ENCODE measurements at places on chromosomes 12 and 14.

- no peak for DNase-seq
Measured at GRCh38 chr12:79388011-79388410, 302.8 kb downstream of the PAWR start.

DNA sequence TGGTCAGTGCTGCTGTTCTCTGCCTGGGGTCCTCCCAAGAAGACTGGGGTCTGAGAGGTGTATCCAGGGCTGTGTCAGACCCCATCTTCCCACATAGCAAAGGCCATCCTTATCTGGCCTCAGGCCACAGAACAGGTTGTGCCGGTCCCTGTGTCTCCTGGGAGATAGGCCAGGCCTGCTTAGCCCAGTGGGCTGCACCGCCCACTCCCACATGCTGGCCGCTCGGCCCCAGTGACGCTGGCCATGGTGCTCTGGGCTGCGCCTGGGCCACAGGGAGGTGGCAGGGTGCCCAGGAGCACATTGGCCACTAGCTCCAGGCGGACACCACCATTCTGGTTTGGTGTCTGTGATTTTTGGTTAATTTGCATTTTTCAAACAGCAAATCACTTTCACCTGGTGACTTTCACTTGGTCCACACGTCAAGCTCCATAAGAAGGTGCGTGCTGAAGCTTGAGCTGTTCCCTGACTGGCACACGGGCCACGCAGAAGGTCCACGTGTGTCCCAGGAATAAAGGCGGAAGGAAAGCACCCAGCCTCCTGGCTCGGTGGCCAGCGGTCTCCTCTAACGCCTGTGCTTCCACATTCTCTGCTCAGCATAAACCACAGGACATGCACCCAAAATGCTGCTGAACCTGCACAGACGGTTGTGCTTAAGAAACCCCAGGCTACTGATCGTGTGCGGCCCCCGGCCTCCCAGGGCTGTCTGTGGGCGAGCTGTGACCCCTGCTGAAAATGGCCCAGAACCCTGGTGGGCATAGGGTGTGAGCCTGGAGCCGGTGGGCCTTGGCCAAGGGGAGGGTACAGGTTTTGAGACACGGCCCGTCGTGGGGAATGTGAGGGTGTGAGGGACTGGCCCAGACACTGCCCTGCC, 4.6 kb downstream of the FBRSL1 start:
- no peak for DNase-seq

DNA sequence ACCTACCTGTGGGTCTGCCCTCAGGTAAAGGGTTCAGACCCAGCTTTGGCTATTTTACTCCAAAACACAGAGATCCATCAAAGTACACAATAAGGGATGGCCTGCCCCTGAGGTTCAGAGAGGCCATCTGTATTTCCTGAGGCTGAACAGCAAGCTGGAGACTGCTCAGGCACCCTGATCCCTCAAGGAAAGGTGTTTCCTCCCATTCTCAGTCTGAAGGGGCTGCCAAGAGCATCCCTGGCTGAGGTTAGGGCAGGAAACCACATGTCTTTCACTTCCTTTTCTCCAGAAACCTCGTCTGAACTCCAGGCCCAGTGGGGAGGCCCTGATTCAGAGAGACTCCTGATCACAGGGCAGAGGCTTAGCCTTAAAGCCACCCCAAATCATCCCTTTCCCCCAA, 1.5 kb downstream of the RILPL1 start:
- no peak for DNase-seq

GRCh38 chr14:106518054-106518943, 991.9 kb downstream of the TMEM121 start:
- DNase-seq = peak; percentile 78

- no peak for DNase-seq
Measured at GRCh38 chr12:95204141-95204866, 13.0 kb downstream of the FGD6 start.

DNA sequence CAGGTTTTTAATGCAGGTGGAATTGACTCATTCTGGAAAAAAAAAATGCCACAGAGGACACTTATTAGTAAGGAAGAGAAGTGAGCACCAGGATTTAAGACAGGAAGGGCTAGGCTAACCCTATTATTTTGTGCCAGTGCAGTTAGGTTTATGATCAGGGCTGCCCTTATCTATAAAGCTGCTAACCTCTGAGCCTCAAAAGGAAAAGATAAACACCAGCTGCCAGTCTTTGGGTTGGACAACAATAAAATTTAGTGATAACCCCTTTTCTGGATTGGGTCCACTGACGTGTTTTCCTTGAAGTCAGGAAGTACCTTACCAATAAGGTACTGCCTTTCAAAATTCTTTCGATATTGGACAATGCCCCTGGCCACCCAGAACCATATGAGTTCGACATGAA, 128.9 kb downstream of the NUBPL start:
- DNase-seq = no peak

GRCh38 chr12:53845932-53846331, 92.7 kb upstream of the HOXC13 start:
- DNase-seq = no peak

Data from stimulated activated CD4-positive, alpha-beta T cell treated with anti-CD3 and anti-CD28 coated beads, Interleukin-12 subunit alpha, Interleukin-12 subunit beta, amount 100 ng/mL, for 48 hours (primary cell).